ENCODE measurements at places on chromosomes 4 and X.

DNA sequence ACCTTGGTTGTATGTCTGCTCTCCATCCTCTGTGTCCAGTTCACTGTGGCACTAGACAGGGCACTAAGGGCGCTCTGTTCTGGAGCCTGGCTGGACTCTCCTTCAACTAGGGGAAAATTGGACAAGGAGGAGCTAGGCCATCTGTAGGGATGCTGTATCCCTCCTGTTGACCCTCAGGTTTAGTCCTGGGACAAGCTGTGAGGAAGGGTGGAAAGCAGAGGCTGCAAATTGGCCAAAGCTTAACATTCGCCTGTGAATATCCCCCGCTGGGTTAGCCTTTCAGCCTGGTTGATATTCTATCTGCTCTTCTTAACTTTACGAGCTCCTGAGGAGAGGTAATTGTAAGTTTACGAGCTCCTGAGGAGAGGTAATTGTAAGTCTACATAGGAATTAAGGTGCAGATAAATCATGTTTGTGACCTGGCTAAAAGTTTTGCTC lies 64.4 kb upstream of the ENPEP start:
- DNase-seq: no peak

DNA sequence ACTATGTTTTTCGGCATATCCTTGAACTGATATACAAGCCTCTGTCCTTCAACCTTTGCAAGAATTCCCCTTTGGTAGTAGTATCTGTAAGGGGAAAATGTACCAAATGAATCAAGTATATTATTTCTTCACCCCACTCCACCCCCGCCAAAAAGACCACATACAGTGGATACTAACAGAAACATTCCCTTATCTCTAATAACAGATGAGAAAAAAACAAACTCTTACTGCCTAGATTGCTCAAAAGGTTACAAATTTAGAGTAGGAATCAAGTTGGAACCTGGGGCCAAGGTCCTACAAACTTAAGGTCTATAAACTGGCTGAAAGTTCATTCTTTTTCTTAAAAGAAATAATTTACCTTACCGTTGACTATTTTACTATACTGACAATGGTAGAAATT lies 45.0 kb downstream of the NOCT start:
- no peak for DNase-seq

DNA sequence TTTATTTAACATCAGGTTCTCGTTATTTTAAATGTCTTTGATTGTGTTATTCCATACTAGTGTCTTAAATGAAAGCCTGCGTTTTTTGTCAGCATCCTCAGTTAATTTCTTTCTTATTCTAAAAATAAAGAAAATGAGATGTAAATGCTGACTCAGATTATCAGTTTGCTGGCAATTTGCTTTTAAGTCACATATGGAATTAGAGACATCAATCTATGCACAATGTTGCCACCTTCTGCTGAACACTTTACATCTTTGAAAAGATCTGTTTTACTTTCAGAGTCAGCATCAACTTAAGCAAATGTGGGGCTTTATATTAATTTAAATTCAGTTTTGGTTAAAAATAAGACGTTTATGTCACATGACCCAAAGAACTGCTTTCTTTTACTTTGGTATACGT lies 99.2 kb downstream of the ADGRL3 start:
- no peak for DNase-seq

DNA sequence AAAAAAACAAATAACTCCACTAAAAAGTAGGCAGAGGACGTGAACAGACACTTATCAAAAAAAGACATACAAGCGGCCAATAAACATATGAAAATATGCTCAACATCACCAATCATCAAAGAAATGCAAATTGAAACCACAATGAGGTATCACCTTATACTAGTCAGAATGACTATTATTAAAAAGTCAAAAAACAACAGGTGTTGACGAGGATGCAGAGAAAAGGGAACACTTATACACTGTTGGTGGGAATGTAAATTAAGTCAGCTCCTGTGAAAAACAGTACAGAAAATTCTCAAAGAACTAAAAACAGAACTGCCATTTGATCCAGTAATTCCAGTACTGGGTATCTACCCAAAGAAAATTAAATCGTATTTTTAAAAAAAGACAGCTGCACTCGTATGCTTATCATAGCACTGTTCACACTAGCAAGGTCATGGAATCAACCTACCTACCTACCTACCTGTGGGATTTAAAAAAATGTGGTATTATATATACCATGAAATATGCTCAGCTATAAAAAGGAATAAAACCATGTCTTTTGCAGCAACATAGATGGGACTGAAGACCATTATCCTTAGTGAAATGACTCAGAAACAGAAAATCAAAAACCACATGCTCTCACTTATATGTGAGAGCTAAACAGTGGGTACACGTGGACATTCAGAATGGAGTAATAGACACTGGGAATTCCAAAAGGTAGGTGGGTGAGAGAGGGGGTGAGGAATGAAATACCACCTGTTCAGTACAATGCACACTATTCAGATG lies 24.8 kb upstream of the PTPN13 start:
- no peak for DNase-seq

- DNase-seq: no peak
Measured at GRCh38 chrX:96909291-96909690, 25.6 kb downstream of the RPA4 start.

GRCh38 chrX:40778861-40779575 lies 43.7 kb upstream of the MED14 start:
- DNase-seq: peak; percentile 75
